ENCODE measurements at places on chromosomes 16 and 17.
A peak's percentile ranks its signal among the peaks of the same experiment; 100 is the strongest.

DNA sequence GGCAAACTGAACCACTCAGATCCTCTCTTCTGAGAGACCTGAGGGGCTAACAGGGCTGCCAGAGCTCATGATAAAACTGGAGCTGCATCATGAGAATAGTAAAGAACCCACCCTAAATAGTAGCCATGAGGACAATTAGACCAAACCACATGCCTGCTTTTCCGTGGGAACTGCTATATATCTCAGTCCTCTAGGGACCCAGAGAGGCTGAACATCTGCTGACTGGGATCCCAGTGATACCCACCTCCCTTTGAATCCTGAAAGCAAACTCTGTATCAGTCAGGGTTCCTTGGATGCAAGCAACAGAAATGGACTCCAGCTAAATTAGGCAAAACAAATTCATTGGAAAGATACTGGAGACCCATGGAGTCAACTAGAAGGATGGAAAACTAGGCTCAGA lies 6.5 kb downstream of the MT1X start:
- no peak for DNase-seq

DNA sequence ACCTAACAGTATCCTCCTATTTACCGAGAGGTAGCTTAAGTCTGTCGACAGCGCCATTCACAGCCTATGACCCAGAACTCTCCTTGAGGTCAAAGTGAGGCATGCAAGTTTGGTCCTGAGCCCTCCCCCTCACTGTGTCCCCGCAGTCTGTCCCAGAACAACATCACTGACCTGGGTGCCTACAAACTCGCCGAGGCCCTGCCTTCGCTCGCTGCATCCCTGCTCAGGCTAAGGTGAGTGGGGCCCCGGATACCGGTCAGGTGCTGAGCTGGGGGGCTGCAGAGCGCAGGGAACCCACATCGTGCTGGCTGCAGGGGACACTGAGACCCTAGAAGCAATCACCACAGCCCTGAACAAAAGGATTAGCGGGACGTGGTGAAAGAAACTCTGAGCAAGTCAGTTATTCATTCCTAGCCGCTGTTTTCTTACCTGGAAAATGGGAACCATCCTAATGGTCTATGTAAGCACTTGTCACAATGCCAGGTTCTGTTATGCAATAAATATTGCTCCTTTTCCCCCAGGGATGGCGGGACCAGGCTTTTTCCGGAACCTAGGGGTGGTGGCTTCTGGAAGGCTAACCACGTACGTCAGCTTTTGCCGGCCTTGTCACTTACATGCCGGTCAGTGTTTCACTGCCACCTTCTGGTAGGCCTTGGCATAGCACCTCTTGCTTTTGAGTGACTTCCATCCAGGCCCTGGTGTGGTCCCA lies 23.8 kb downstream of the DEXI start:
- peak; percentile 70 for DNase-seq

- no peak for DNase-seq
These were observed 18.0 kb downstream of the N4BP1 start for GRCh38 chr16:48591976-48592375.

DNA sequence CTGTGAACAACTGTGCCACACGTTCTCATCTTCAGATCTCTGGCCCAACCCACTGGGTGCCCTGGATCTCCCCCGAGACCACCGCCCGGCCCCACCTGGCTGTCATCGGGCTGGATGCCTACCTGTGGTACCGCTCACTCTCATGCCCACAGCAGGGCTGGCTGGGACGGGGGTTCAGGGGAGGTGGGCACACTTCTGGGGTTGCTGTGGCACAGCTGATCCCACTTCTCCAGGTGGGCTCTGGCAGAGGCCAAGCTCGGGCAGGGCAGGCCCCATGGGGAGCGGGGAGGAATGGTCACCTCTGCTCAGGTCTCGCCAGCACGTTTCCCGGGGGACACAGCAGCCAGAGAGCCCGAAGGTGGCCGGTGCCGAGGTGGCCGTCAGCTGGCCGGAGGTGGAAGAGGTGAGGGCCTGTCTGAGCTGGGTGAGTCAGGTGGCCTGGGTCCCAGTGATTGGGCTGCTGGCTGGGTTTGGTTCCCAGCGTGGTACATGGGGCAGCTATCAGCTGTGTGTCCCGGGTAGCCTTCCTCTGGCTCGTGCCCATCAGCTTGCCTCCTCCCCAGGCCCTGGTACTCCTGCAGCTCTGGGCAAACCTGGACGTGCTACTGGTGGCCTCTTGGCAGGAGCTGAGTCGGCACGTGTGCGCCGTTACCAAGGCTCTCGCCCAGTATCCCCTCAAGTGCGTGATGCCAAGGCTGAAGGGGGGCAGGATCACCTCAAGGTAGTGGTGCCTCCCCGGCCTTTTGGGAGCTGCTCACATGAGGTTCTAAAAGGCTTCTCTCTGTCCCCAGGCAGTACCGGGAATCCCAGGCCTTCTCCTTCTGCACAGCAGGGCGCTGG lies 2.3 kb upstream of the MRPS34 start:
- DNase-seq = no peak

GRCh38 chr17:10713318-10713717 lies 15.9 kb downstream of the ADPRM start:
- no peak for DNase-seq
